ENCODE measurements at places on chromosomes 5 and 9.

GRCh38 chr5:142492781-142493281 is 168.0 kb upstream of the SPRY4 start:
- no peak for DNase-seq

GRCh38 chr9:129719135-129719534 is 33.7 kb downstream of the PTGES start:
- DNase-seq, result no peak

DNA sequence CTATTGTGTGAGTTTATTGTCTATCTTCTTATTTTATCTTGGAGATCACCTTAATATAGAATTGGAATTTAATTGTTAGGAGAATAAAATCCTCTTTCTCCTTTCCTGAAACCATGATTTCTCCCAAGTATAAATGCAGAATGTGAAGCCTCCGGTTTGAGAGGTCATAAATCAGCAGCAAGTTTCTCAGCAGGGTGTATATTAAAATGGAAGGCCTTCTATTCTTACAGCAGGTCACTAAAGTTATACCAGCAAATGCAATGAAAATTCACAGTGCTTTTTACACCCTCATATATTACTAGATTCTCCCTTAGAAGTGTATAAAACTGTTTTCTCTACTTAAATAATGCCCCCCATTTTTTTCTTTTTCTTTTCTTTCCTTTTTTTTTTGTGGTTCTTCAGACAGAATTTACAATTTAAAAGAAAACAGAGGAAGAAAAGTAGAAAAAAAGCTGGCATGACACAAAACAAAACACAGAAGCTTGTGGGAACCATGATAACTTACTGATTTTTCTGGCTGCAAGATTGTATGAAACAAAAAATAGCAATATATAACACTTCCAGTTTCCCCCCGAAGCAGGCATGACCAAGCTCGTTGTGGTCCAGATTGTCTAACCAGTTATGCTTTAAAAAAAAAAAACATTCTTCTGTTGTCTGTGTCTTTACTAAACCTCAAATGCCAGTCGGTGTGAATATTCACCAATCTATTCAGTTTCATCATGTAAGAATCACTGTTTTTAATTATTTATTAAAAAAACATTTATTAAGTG is 211.2 kb downstream of the RAB3C start:
- DNase-seq, result no peak

DNA sequence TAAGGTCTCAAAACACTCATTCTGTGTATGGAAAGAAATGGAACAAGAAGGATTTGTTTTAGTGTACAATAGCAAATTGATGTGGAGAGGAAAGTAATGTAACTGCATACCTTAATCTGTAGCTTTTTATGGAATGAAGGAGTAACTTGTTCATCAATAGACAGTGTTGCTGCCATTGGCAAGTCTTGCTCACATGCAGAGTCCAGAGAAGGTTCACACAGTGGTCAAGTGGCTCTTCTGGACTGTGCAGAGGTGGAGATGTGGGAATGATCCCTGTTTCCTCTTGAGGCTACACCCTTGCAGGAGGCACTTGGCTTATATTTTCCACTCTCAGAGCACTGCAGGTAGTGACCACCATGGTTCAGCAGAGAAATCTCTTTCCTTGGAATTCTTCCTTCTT is 132.9 kb upstream of the ANKH start:
- no peak for DNase-seq

- DNase-seq, result no peak
Measured at GRCh38 chr9:81224166-81225081, 464.9 kb downstream of the TLE1 start.

DNA sequence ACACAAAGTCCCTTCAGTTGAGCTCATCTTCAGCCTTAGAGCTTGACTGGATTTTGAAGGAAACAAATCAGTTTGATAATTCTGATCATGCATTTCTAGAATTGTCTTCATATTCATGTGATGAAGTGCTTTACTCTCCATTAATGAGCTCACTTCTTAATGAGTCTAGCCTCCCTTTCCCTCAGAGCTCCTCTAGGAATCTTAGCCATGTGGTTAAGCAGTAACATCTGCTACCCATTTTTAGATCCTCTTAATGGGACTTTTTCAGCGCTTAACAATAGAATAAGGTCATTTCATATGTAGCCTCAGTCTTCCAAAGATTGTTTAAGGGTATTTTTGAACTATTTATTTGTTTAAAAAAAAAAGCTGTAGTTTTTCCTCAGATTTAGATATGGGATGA is 36.9 kb upstream of the LURAP1L start:
- DNase-seq, result no peak

- DNase-seq, result no peak
Measured at GRCh38 chr5:44935262-44935661, 126.5 kb downstream of the MRPS30 start.

DNA sequence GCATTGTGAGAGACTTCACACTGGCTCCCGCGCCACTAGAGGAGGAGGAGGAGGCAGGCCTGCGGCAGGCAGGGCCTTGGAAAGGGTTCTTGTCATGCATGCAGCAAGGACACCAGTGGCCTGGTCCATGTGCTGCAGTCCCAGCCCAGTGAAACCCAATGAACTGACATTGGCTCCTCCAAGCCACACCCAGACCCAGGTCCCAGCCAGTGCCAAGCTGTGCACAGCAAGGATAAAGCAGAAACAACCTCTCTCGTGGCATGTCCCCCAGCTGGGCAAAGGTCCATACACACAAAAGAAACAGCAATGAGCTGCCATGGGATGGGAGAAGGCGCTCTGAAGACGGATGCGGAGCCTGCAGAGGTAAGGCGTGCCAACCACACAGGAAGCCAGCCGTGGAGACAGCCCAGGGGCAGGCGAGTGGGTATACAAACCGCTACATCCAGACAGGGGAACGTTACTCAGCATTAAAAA is 89.2 kb downstream of the SEMA4D start:
- DNase-seq, result peak; percentile 57

DNA sequence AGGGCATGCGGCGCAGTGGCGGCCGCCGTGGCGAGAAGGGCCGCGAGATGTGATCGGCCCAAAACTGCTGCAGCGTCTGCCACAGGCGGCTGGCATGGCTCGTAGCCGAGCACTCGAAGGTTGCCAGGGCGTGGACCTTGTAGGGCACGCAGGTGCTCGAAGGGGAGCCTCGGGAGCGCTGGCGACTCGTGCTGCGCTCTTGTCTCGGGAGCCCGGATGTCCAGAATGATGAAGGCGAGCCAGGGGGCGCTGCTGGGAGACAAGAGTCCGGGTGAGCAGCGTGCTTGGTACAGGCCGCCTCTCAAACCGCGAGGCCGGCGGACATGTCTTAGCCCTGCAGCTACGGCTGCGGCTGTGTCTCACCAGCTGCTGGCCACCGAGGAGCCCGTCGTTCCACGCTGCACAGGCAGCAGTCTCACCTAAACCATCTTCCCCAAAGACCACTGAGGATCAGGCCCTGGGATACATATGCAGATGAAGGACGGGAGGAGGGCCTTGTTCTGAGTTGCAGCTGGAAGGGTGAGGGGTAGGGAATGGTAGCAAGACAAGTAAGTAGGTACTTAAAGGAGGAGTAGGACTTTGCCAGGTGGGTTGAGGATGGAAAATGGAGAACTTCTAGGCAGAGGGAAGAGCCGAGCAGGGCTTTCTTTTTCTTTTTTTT is 1.7 kb downstream of the CBY3 start:
- DNase-seq, result peak; percentile 50

- DNase-seq, result no peak
Measured at GRCh38 chr9:2180154-2180553, 165.0 kb downstream of the SMARCA2 start.

GRCh38 chr9:76692458-76693129 is 71.6 kb upstream of the PCA3 start:
- DNase-seq, result no peak

DNA sequence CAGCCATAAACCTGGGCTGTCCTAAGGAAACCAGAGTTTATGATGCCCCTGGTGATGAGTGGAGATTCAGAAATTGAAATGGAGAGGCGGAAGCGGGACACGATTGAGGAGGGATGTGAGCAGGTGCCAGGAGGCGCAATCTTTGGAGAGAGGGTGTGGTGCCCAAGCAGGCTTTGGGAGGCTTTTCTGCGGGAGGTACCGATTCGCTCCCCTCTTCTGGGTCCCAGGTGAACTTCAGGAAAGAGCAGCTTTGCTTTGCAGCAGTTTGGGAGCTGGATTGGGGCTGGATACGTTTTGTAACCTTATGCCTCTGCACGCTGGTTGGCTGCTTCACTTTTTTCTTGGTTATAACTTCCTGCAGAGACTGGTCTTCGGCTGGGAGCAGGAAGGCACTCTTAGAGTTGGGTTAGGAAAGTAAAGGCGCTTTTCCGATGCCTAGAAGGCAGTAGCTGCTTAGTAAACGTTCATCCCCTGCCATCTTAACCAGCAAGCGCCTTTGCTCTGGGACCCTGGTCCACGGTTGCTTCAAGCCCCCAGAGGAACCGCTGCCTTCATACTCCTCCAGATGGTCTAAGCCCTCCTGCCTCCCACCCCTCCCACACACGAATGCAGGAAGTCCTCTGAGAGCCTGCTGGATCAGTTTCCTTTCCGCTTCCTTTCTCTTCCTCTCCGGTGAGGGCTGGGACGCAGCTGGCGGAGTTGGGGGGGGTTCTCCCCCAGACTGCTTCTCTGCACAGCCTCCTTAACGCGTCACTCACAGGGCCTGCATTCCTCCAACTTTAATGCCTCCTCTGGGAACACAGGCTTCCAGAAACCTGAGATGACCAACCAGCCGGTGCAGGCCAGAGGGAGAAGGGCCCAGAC is 15.2 kb upstream of the NEK6 start:
- DNase-seq, result no peak

DNA sequence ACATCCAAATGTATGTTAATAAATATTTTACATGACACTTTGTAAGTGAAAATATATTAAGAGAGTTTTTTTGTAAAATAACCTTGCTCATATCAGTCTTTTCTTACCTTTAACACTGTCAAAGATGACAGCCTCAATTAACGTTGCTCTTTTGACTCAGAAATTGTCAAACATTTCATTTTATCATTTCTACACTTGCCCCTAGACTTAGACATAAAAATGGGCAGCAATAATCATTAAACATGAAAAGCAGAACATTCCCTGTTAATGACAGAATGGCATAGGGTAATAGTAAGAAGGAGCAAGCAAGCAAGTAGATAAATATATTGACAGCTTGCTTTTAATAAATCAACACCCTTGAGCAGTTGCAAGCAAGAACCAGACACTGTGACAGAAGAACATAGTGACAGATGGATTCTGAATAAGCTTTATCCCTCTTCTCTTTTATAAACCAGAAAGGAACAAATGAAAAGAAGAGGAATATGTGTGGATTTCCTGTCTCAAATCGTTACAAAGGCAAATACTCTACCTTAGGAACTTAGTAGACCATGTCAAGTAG is 796.0 kb upstream of the CHD1 start:
- DNase-seq, result no peak

GRCh38 chr9:114461468-114461867 is 43.8 kb downstream of the WHRN start:
- no peak for DNase-seq

DNA sequence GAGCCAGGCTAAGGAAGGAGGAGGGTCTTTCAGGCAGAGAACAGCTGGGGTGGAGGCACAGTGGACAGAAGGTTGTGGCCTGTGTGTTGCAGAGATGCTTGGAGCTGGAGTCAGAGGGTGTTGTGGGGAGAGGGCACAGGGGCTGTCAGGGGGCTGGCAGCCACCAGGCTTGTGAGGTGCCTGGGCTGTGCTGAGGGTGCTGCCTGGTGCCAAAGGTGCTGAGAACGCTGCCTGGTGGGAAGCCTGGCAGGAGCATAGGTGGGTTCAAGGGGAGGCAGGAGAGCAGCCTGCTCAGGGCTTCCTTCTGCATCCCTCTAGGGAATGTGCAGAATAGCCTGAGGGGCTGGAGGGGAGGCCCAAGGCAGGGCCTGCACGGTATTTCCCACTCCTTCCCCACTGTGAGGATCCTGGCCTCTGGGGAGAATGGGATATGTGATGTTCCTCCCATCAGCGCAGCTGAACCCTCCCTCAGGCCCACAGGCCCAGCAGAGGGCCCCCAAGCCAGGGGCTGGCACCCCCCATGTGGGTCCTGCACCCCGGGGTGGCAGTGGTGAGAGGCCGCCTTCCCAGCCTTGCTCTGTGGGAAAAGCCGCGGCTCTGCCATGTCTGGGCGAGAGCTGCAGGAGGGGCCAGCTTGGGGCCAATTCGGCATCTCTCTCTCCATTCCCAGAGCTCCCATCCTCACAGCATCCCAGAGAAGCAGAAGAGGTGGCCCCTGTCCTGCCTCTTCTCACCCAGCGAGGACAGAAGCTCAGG is 76.3 kb downstream of the CACNA1B start:
- no peak for DNase-seq

DNA sequence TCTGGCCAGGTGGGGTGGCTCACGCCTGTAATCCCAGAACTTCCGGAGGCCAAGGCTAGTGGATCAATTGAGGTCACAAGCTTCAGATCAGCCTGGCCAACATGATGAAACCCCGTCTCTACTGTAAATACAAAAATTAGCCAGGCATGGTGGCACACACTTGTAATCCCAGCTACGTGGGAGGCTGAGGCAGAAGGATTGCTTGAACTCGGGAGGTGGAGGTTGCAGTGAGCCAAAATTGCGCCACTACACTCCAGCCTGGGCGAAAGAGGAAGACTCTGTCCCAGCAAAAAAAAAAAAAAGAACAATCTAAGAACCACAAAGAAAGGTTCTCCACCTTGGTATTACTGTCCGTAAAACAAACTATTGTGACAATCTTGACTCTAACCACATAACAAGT is 9.7 kb downstream of the MYO10 start:
- no peak for DNase-seq

GRCh38 chr9:34457266-34458012 is 931 bp downstream of the FAM219A start:
- DNase-seq, result no peak

GRCh38 chr5:149697001-149697400 is 33.1 kb upstream of the PPARGC1B start:
- DNase-seq, result no peak

- DNase-seq, result no peak
Measured at GRCh38 chr5:79613549-79613948, 1.3 kb downstream of the TENT2 start.

DNA sequence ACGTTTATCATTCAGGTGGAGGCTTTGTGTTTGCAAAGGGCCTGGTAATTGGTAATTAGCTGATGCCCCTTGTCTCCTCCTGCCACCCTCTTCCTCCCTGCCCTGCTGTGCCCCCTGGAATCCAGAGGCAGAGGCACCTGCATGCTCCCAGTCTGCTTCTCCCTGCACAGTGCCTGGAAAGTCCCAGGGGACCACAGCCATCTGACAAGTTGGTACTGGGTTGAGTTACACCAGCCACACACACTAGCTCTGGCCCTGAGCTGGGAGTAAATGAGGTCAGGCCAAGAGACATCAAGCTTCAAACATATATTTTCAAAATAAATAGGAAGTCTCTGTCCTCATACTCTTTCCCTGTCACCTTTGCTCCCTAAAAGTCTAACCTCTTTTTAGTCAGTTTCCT is 56.3 kb downstream of the INSYN2B start:
- no peak for DNase-seq

- DNase-seq, result no peak
Measured at GRCh38 chr9:121217609-121218292, 16.1 kb upstream of the RAB14 start.
